Head of caudate nucleus (tissue), 42 donors: ENCODE measurements at places on chromosomes 3 and 15.
A peak's percentile ranks its signal among the peaks of the same experiment; 100 is the strongest.

GRCh38 chr15:48225771-48226170 is 19.7 kb downstream of the SLC12A1 start:
- no peak for DNase-seq

DNA sequence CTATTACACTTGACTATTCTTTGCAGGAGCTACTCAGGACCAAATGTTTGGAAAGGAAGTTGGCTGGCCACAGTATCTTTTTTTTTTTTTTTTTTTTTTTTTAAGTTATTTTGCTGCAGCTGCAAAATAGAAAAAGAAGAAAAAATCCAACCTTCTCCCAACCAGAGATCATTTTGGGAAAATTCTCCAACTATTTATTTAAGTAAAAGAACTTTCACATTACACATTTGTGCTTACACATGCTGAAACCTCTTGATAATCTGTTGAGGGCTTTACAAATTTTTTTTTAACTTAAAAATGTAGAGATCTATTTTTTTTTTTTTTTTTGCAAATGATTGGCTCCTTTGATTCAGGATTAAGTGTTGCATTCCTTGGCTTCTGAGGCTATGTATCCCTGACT is 148.0 kb downstream of the POLR2M start:
- no peak for DNase-seq

DNA sequence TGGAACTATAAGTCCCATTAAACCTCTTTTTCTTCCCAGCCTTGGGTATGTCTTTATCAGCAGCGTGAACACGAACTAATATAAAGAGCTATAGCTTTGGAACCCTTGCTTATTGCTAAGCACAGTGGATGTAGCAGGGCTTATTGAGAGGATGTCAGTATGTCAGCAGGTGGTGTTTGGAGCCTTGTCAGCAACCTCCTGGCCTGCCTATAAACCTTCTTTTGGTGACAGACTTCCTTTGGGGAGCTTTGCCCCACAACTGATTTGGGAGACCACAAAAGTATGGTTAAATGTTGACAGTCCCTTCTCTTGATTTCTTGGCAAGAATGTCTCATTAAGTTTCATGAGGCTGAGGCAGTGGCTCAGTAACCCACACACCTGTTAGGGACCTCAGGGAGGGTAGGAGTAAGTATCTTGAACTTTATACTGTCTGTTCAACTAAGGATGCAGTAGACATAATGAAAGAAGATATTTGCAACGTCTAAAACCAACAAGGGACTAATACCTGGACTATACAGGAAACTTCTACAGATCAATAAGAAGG is 14.8 kb downstream of the CCNDBP1 start:
- no peak for DNase-seq

GRCh38 chr3:158470944-158471638 is 99.9 kb upstream of the MLF1 start:
- no peak for DNase-seq

- DNase-seq = peak; percentile 79
These were observed 227.7 kb downstream of the ADAMTS17 start for GRCh38 chr15:100114100-100114499.

DNA sequence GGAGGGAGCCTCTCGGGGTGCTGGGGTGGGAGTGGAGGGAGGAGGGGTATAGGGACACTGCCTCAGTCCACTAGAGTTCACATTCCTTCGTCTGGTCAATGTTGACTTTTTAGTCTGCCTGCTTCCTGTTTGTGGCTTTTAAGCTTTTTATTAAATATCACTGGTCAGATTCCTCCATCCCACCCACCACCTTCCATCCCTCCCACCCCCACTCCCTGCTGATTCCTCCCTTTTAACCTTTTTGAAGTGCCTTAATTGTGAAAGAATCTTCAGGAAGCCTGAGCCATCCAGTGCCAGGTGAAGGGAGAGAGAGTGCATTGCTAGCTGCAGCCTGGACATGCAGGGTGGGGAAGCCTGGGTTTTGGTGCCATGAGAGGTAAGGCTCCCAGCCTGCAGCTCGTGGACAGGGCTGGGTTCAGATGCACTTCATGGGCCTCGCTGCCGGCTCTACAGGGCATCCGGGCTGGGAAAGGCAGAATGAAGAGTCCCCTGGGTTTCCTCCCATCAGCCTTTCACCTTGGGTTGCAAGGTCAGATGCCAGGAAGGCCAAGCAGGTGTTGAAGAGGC is 105.9 kb downstream of the DNAJB8 start:
- no peak for DNase-seq

DNA sequence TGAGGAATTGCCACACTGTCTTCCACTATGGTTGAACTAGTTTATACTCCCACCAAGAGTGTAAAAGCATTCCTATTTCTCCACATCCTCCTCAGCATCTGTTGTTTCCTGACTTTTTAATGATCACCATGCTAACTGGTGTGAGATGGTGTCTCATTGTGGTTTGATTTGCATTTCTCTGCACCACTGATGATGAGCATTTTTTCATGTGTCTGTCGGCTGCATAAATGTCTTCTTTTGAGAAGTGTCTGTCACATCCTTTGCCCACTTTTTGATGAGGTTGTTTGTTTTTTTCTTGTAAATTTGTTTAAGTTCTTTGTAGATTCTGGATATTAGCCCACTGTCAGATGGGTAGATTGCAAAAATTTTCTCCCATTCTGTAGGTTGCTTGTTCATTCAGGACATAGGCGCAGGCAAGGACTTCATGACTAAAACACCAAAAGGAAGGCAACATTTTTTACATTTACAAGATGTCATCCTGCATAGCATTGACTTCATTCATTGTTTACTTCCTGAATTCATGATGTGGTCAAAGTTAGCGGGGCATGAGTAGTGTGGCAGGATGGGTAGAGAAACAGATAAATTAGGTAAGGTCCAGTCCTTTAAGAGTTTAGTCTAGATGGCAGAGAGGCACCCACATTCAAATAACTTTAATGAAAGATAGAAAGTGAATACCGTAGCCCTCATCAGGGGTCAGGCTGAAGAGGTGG is 45.1 kb upstream of the LPP start:
- no peak for DNase-seq

- DNase-seq = no peak
These were observed 966 bp downstream of the ALAS1 start for GRCh38 chr3:52198643-52199608.

DNA sequence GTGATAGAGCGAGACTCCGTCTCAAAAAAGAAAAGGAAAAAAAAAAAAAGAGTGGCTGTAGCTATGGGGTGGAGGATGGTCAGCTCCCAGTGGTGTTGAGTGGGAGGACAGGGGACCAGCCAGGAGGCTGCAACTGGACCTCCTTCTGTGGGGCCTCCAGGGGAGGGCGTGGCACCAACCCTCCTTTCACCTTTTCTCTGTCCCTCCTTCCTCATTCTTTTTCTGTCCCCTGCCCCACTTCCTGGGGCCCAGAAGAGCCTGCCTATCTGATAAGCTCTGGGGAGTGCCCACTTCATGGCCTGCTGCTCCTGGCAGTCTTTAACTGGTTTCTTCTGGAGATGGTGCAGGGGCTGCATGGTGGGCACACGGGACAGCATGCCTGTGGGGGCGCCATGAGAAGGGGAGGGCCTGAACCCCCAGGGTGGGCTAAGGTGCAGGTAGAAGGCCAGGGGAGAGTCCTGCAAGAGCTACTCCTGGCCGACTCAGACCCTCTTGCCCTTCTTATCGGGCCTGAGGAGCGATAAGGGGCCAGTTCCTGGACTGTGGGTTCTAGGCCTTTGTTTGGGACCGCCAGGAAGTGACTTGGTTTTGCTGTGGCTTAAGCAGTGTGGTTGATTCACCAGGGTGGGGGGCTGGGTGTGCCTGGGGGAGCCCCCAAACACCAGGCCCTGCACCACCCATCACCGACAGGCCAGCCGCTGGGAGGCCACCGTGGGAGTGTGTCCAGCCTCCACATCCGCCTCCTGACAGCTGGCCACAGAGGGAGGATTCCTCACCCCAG is 49.4 kb upstream of the FLNB start:
- DNase-seq = no peak

DNA sequence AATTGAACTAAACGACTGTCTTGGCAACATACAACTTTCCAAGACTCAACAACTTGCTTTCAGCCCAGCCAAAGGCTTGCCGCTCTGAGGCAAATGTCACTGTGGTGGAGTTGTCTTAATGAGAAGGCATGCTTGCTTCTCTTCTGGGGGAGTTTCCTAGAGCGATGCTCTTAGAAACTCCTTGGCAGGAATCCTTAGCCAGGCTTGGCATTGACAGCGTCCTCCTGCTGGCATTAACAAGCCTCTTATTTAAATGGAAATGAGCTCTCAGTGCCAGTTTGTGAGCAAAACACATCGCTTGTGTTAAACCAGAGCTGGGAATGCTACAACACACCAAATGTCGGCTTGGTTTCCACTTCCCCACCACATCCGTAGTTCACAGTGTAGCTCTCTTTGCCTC is 265.5 kb upstream of the TPRG1 start:
- peak; percentile 80 for DNase-seq

DNA sequence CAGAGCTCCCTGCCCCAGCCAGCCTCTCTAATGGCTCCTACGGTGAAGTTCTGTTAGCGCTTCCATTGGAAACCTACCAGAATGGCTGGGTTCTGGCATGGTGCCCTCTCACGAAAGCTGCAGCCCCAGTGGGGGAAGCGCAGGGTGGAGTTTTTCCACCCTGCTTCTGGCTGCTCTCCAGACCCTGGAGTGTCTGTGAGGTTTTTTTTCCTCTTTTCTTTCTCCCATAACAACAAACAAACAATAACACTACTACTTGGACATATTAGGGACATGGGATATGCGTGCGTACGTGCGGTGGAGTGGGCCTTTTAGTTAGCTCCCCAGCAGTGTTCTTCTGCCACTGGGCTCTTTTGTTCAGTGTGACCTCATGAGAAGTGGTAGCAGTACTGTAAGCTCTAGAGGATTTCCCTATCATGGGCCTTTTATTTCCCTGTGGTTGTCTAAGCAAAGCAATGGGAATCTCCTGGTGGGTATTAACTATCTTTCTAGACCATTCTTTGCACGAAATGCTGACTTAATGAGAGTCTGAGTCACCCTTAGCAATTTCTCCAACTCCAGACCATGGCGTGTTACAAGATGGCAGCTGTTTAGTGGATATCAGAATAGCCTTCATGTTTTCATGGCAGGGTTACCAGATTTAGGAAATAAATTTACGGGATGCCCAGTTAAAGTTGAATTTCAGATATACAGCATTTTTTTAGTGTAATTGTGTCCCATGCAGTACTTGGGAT is 161.9 kb downstream of the FNDC3B start:
- DNase-seq = no peak

DNA sequence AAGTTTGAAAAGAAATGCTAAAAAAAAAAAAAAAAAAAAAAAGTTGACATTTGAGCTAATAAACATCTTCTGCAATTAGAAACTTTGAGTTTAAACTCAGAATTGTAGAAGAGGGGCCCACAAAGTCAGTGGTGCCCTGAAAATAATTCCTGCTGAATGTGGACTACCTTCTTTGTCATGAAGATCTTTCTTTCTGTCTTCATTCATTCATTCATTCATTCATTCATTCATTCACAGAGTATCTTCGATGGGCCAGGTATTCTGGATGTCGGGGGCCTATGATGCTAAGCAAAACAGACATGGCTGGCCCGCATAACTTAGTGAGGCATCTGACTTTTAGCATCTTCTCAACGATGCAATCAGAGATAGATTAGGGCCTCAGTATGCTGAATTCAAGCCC is 24.6 kb downstream of the ETV5 start:
- DNase-seq = no peak

- peak; percentile 63 for DNase-seq
These were observed 6.9 kb downstream of the CORO2B start for GRCh38 chr15:68585574-68586273.

- no peak for DNase-seq
These were observed 746.6 kb upstream of the CFAP20DC start for GRCh38 chr3:59796456-59796855.

GRCh38 chr15:92025706-92026270 is 172.3 kb downstream of the SLCO3A1 start:
- no peak for DNase-seq

GRCh38 chr15:90367576-90367975 is 15.5 kb downstream of the ZNF774 start:
- DNase-seq = no peak

DNA sequence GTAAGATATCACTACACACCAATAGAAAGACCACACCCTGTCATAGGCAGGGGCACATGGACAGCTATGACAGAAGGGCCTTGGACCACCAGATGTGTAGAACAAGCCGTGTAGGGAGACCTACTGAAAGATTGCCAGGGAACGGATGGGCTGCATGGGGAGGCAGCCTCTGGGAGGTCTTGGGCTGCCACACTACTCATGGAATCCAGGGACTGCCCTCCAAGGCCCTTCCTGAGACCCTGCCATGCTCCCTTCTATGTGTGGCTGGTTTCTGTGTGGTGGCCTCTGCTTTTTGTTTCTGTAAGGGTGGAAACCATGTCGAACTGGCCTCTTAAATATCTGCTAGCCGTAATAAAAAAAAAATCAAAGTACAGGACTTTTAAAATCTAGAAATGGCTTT is 86.9 kb downstream of the OCA2 start:
- no peak for DNase-seq

GRCh38 chr15:26759986-26760385 is 12.9 kb downstream of the GABRB3 start:
- DNase-seq = no peak

DNA sequence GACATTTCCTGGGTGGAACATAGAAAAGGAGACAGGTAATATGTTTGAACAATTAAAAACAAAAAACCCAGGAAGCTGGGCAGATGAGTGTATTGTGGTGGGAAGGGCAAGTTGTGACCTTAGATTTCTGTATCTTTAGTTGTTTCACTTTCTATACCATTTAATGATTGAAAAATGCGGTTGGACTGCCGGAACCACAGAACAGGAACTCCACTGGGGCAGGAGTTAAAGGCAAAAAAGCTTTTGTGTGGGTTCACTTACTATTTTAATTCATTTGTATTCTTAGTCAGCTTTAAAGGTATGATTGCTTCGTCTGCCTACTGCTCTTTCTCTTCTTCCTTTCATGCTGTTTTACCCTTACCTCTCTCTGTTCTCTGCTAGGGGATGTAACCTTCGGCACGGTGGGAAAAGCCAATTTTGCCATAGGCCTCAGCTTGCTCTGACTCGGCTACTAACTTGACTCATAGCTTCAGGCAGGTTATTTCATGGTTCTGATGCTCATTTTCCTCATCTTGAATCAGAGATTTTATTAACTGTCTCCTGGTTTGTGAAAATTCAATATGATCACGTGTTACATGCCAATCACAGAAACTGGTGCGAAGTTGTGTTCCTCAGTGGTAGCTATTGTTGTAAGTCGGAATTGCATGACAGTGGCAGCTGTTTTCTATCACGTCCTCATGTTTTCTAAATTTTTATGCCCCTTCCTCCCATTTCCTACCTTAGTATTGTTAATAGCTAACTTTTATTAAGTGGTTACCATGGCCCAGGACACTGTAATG is 1.6 kb upstream of the MCTP2 start:
- no peak for DNase-seq

- no peak for DNase-seq
These were observed 86.5 kb upstream of the PRR23E start for GRCh38 chr3:127106456-127106855.

DNA sequence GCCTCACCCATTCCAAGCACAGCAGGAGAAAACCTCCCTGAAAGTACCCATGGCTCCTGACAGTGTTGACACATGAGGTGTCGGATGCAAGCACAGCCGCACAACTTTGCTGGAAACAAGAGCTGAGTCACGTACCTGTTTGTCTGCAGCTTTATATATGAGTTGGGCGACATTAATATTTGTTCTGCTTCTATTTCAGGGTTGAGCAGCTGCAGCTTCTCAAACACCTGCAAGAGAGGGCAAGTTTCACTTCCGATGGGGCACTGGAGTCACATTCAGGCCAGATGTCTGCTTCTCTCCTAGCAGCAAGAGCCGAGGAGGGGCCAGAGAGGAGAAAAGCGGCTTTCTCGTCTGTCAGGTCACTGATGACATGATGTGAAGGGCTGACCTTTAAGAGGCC is 88.0 kb downstream of the NUP210 start:
- DNase-seq = peak; percentile 42
